T1000 (cell line): ENCODE measurements at places on chromosomes 3 and 15.
A peak's percentile ranks its signal among the peaks of the same experiment; 100 is the strongest.

GRCh38 chr3:59595830-59596229 is 546.0 kb upstream of the CFAP20DC start:
- no peak for DNase-seq

DNA sequence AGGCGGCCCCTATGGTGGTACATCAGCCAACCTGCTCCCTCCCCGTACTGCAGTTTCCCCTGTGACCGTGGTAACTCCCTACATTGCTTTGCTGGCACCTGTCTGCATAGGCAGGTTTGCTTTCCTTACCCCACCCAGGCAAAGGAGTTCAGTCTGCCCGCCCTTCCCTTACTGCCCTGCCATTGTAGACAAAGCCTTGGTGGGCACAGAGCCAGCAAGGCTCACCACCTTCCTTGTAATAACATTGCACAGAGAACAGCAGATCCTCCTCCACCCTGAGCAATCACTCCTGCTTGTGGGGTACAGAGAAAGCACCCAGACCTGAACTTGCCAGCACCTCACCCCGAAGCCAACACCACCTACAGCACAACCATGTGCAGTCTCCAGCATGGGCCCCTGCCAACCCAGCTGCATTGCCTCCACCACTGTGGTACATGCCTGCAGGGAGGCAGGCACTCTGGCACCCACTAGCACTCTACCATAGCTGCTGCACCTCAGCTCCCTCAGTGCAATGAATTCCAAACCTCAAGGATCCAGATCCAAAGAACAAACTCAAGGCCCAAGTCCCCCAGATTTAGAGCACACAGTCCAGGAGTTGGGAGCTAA is 192.7 kb upstream of the KCNMB2 start:
- DNase-seq, result no peak

GRCh38 chr15:75177360-75178071 is 24.2 kb upstream of the C15orf39 start:
- DNase-seq, result no peak

- DNase-seq, result no peak
Measured at GRCh38 chr3:181264486-181264885, 274.9 kb upstream of the DNAJC19 start.

DNA sequence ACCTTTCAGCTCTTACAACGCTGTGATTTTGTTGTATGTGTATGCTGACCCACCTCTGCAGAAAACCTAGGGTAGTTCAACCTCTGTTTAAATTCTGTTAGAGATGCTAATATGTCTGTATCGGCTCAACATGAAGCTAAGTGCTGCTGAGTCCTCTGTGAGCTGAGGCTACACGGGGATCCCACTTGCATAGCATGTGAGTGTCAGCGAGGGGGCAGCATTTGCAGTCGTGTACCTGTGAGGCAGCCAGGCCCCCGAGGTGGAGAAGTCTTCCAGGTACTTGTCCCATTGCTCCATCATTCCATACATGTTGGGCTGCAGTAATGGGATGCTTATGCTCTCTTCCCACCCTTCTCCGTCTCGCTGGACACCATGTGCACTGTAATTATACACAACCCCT is 3.7 kb downstream of the MKRN2OS start:
- no peak for DNase-seq

DNA sequence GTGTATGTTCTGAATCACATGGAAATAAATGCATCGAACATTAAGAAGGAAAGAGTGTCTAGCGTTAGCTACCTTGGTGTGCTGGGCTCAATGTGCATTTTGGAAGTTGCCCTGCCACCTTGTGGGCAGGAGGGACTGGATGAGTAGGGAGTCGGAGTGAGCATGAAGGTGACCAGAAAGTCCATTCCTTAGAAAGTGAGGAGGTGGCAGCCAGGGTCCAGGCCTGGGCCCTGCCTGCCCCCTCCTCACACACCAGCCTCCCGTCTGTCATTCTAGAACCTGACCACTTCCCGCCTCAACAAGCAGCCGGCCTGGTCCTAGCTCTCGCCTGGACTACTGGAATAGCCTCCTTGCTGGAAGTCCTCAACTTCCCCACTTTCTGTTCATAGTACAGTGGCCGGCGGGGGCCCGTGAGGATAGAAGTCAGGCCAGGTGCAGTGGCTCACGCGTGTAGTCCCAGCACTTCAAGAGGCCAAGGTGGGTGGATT is 10.2 kb upstream of the GATA2 start:
- no peak for DNase-seq

- no peak for DNase-seq
Measured at GRCh38 chr15:46569781-46570180, 935.0 kb downstream of the SQOR start.

- DNase-seq, result no peak
Measured at GRCh38 chr15:101033801-101034200, 114.6 kb downstream of the LRRK1 start.

- no peak for DNase-seq
Measured at GRCh38 chr3:61008998-61009380, 242.3 kb downstream of the FHIT start.

GRCh38 chr15:40239693-40240618 is 1.1 kb downstream of the PAK6 start:
- DNase-seq, result no peak

DNA sequence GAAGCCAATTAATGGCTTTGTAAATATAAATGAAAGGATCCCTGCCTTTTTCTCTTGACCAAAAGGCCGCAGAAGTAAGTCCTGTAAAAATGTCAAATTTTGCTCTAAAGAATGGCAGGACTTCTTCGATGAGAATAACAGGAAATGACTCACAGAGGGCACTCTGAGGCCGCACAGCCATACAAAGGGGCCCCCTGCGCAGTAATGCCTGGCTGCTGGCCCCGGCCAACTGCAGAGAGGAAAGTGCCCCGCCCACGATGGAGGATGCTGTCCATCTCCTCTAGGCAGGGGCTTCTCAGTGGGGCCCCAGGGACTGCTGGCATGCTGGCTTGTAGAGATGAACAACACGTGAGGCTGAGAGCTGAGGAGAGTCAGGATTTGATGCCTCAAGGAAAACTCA is 18.1 kb upstream of the SCN10A start:
- peak; percentile 77 for DNase-seq

GRCh38 chr3:78873641-78874040 is 894.2 kb downstream of the ROBO1 start:
- DNase-seq, result no peak

- DNase-seq, result no peak
Measured at GRCh38 chr3:29441422-29441821, 160.6 kb downstream of the RBMS3 start.

GRCh38 chr15:31485431-31485830 is 158.8 kb downstream of the KLF13 start:
- DNase-seq, result no peak

- DNase-seq, result no peak
Measured at GRCh38 chr15:66188464-66188863, 65.1 kb downstream of the MEGF11 start.

- DNase-seq, result no peak
Measured at GRCh38 chr3:143731320-143731719, 116.9 kb downstream of the SLC9A9 start.

DNA sequence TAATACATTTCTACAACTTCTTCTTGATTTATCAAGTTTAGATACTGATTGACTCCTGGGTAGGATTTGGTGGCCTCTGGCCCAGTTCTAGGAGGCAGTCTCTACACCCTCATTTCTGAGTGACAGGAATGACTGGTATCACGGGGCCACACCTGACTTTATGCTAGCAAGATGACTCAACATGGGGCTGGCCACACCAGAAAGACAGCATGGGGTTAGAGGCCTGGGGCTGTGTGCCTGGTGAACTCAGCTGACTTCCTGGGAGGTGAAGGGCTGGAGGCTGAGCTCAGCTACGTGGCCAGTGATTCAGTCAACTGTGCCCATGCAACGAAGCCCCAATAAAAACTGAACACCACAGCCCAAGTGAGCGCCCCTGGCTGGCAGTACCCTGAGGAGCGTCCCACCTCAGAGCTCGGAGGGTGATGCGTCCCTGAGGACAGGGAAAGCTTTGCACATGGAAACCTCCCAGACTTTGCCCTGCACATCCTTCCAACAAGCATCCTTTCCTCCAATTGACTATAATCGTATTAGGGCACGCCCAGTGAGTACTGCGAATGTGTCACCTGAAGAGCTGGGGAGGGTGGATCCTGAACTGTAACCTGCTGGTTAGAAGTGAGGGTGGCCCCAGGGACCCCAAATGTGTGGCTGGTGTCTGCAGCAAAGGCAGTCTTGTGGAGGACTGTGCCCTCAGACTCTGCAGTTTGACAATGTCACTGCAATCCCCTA is 57.2 kb downstream of the NIPA2 start:
- peak; percentile 82 for DNase-seq

GRCh38 chr15:76274821-76275220 is 36.4 kb downstream of the ETFA start:
- no peak for DNase-seq

DNA sequence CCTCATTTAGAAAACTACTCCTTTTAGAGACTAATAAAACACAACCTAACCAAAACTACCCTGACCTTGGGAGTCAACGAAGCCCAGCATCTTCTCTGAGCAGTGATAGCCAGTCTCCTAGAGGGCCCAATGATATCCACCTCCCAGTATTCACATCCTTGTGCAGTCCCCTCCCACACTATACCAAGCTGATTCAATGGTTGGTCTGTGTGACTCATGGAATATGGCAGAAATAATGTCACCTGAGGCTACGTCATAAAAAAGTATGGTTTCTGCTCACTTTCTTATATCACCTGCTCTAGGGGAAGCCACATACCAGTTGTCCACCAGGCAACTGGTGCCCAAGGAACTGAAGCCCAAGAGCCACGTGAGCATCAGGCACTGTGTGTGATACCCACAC is 21.4 kb upstream of the USF3 start:
- DNase-seq, result no peak

GRCh38 chr15:78445875-78446274 is 7.9 kb downstream of the IREB2 start:
- no peak for DNase-seq

DNA sequence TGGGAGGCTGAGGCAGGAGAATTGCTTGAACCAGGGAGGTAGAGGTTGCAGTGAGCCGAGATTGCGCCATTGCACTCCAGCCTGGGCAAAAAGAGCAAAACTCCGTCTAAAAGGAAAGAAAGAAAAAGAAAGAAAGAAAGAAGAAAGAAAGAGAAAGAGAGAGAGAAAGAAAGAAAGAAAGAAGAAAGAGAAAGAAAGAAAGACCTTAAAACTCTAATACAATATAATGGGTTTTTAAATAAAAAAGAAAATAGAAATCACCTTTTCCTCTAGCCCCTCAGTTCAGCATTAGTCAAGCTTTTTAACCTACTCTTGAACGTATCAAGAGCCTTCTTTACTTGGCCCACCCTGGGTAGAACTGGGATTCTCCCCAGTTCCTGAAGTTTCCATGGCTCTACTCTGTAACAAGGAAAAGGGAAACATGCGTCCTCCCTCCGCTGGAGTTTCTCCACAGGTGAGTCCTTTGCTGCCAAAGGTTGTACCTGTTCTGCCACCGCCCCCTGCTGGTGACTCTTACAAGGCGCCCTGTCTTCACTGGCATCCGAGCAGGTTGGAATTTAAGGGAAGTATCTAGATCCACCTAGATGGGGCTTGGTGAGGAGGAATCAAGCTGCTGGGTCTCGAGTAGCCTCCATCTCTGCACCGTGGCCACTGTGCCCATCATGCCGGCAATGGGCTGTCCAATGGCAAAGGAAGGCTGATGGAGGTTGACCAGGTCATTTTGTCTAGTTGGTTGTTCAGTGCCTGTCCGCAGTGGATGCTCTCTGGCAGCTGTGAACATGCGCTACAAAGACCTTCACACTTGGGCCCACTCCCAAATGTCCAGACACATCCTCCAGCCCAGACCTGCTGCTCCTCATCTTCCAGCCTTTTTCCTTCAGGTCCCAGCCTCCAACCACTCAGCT is 20.6 kb upstream of the EPHB3 start:
- no peak for DNase-seq

DNA sequence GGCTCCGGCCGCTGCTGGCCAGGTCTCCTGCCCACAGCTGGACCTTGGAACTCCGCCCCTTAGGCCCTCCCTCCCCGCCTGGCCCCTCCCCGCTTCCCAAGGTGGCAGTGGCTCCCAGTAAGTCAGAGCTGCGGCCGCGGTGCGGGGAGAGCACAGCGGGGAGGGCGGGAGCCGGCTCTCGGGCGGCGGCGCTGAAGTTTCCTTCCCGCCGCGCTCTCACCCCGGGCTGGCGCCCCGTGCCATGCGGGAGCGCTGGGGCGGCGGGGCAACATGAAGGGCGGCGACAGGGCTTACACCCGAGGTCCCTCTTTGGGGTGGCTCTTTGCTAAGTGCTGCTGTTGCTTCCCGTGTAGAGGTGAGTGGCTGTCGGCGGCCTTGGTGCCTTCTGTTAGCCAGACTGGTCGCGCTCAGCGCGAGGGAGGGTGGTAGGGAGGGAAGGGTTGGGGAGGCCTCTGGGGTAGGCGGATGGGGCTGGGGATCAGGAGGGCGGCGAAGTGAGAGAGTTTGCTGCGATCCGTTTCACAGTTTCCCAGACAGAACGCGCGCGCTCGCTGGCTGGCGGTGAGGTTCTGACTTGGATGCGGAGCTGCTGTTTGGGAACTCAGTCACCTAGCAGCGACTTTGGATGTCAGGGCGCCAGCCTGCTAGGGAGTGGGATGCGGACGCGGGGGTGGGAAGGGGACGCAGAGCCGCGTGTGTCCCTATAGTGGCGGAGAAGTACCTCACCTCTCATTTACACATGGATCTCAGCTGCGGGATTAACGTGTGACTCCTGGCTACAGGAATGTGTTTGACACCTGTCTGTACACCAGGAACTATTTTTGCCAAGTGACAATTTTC is 145.5 kb upstream of the UMPS start:
- no peak for DNase-seq

DNA sequence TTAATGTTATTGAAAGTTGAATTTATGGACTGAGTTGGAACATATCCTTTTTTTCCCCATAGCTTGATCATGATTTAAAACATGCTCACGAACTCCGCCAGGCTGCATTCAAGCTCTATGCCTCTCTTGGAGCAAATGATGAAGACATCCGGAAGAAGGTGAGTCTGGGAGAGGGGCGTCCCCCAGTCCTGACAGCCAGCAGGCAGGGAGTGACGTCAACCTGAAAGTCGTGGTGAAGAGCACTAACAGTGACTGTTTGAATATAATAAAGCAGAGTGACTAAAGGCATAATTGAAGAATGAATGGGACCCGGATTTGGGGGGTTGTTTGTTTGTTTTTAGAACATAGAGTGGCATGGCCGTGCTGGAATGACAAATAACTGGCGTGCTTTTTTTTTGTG is 57.9 kb downstream of the ARMC8 start:
- no peak for DNase-seq

DNA sequence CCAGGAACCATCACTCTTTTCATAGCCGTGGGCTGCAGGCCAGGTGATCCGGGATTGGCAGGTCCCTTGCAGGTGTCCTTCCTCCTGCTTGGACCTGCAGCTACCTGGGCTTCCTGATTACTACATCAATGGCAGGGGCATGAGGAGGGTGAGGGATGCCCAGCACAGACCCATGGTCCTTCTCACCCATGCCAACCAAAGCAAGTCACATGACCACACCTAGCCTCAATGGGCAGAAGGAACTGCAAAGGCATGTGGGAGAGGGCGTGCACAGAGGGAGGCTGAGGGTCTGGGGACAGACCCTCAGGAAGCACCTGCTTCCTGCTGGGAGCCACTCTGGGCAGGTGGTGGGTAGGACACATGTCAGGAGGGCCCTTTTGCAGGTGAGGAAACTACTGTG is 105.2 kb downstream of the NUP210 start:
- no peak for DNase-seq
